Thoracic aorta (tissue), 2 donors: ENCODE measurements at places on chromosomes 6 and 20. TPM values are rescaled to one million over a fixed set of nuclear protein-coding genes. Genes with fewer than 3 reads are reported as not detected.

DNA sequence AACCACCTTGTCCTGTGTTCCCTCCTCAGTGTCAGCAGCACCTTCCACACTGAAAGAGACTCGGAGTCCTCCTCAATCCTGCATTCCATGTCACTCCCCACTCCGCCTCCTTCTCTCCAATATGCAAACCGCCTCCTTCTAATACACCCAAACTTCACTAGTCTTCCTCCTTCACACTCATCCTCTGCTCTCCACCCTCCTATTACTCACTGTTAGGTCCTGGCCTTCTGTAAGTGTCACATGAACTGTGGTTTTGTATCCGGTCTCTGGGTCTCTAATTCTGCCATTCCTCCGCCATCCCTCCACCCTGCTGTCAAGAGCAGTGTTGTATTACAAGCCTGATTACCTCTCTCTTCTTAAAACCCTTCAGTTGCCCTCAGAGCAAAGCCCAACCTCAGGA is 200.5 kb upstream of the CDYL start:
- no peak for DNase-seq

DNA sequence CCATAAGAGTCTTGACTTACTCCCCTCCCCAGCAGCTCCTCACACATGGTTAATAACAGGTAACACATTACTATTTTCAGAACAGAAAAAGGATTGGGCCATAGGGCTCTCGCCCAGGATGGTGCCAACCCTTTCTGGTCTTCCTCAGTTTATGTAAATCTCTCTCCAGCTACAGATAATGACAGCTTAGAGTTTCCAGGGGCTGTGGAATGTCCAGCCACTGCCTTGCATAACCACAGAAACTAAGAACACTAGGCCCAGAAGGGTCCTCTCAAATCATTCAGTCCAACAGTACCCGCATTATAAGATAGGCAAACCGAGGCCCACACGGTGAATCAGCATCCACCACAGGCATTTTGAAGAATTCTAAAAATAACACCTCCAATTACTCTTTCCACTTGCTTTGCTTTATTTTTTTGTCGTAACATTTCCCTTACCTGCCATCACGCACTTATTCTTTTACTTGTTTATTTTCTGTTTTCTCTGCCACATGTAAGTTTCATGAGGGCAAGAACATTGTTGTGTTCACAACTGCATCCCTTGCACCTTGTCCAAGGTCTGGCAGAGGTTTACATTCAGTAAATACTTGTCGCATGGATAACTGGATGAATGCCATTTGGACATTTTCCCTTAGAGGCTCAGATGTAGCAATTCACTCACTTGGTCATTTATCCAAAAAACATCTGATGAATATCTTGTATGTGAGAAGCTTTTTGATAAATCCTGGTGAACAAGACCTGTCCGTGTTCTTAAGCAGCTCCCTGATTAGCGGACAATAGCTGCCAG is 6.4 kb upstream of the SDC4 start:
- DNase-seq, result no peak

DNA sequence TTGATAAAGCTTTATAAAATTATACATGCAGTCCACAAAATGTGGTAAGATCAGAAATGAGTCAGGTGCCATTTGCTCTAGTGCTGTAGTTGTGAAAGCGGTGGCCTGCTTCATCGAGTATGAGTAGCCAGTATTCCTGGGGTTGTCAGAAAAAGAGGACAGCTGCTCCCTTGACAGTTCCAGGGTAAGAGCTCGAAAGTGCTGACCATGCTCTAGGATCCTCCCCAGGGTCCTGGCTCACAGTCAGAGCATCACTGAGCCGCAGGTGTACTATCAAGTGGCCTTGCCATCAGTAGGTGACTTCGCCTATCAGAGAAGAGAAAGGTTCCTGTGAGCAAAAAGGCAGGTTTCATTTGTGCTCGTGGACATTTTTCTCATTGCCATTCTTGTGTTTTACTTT is 3.6 kb downstream of the BTBD3 start:
- no peak for DNase-seq

- DNase-seq, result no peak
These were observed 43.1 kb upstream of the IL20RA start for GRCh38 chr6:137087902-137088301.

GRCh38 chr6:138161338-138162110 is at the start of gene ARFGEF3:
Gene ARFGEF3, plus strand, starts transcription at chr6:138161939. Its CDS starts 148 bp downstream, at chr6:138162087.
- DNase-seq, result no peak

DNA sequence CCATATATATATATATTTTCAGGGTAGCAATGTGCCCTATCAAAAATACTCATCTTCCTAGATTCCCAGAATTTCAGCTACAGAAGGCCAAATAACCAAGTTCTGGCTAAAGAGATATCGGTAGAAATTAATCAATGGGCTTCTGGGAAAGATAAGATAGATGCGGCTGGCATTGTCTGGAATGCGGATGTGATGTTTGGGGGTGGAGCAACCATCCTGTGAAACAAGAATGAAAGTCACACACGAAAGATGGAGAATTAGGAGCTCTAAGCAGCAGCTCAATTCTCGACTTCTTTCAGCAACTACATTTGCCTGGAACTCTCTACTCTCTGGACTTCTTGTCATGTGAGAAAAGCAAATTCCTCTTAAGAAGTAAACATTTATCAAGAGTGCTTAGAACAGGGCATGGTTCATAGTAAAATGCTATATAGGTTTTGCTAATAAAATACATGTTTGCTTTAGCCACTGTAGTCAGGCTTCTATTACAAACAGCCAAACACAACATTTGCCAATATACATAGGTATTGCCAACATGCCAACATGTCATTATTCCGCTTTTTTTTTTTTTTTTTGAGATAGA is 90.8 kb downstream of the CLIC5 start:
- no peak for DNase-seq

- no peak for DNase-seq
These were observed 275.9 kb upstream of the PRND start for GRCh38 chr20:4445784-4446183.

DNA sequence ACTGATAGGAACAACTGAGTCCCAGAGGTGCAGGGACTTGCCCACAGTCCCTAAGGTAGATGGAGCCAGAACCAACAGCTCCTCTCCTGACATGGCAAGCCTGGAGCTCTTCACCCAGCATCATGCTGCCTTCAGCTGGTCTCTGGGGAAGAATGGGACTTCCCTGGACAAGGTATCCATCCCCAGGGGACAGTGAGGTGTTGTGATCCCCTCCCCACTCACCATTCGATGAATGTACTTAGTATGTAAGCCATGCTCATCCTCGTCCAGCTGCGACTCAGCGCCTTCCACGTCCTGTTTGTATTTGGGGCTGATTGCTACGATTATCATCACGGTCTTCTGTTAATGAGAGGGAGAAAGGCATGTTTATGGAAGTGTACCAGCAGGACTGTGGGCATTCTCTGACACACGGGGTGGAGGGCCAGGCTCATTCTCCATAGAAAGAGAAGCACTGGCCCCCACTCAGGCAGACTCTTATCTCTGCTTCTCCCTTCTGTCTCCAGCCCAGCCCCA is 39.4 kb downstream of the TRAF3IP2 start:
- no peak for DNase-seq

- DNase-seq, result no peak
These were observed 1133.5 kb upstream of the MAP3K7 start for GRCh38 chr6:91720324-91720723.

GRCh38 chr20:61125546-61126180 is 126.4 kb upstream of the CDH4 start:
- no peak for DNase-seq

- no peak for DNase-seq
These were observed 101.2 kb upstream of the CITED2 start for GRCh38 chr6:139475646-139476045.

GRCh38 chr6:90362318-90362717 is 65.7 kb upstream of the BACH2 start:
- no peak for DNase-seq

- DNase-seq, result no peak
These were observed 46.4 kb downstream of the FOXF2 start for GRCh38 chr6:1435806-1436205.

DNA sequence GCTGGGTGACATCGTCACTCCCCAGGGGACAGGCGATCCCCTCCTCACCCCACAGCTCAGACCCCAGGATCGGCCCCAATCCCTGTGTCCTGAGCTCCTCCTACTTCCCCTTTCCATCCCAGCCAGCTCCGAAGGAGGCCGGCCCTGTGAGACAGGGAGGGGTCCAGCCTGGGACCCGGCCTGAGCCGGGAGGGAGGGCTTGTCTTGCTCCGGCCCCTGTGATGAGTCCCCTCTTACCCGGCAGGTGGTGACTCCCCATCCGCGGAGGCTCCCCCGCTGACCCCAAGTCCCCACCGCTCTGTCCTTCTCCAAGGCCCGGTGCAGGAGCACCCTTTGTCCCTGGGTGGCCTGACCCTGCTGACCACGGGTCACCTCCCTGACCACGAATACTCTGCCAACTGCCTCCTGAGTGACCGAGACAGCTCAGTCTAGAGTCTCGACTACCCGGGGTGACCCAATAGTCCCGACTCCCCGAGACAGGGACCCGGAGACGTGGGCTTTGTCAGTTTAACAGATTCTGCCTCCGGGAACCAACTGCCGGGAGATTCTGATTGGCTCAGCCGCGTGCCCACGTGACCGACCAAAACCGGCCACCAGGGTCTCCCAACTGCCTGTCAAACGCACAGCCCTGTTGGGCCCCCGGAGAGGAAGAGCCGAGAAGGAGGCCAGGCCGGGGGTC is 187.4 kb upstream of the PROKR2 start:
- peak; percentile 9 for DNase-seq

DNA sequence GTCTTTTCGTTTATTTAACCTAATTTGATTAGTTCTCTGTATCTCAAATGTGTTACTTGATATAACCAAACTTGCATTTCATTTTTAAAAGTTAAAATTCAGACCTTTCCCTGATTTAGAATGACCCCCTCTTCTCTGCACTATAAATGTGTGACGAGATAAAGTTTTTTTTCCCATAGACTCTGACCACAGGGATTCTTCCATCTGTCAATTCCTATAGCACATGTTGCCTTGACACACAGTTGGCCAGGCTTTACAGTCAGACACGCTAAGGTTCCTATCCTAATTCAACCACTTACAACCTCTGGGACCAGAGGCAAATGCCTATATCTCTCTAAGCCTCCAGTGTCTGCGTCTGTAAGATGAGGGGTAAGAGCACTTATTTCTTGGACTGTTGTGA is 40.6 kb downstream of the KCNS1 start:
- DNase-seq, result no peak

- DNase-seq, result no peak
These were observed 87.5 kb downstream of the ANKRD60 start for GRCh38 chr20:58140787-58141425.

DNA sequence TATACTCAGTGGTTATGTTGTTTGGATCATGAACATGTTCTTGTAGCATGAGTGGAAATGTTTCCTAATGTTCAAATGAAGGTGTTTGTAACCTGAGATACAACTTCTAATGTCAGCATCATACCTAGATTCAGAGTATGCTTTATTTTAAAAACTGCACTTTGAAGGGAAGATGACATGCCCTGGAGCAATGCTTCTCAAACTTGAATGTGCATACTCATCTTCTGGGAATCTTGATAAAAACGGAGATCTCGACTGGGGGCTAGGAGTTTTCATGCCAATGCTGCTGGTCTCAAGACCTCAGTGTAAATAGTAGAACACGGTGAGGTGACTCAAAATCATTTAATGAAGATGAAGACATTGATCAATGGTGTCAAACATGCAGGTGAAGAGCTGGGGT is 440.0 kb upstream of the NOX3 start:
- DNase-seq, result no peak

- DNase-seq, result no peak
These were observed 86.3 kb upstream of the CARMIL1 start for GRCh38 chr6:25192590-25193459.

DNA sequence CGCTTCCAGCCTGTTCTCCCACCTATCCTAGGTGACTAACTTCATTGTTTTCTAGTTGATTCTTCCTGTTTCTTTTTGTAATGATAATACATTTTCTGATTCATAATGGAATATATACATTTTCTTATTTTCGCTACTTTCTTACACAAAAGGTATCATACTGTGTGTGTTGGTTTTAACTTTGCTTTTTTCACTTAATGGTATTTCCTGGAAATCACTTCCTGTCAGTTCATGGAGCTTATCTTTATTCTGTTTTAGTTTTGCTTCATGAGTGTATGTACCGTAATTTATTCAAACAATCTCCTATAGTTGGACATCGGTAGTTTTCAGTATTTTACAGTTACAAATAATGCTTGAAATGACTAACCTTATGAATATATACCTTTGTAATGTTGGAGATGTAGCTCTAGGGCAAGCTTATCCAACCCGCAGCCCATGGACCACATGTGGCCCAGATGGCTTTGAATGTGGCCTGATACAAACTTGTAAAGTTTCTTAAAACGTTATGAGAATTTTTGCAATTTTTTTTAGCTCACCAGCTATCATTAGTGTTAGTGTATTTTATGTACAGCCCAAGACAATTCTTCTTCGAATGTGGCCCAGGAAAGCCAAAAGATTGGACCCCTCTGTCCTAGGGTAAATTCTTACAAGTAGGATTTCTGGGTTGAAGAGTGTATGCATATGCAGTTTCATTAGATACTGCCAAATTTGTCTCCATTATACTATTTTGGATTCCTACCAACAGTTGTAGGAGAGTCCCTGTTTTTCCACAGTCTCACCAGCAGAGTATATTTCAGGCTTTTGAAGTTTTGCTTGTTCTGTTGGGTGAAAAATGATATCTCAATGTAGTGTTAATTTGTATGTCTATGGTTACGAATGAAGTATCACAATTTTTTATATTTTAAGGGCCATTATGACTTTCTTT is 16.7 kb downstream of the TRMT11 start:
- no peak for DNase-seq

DNA sequence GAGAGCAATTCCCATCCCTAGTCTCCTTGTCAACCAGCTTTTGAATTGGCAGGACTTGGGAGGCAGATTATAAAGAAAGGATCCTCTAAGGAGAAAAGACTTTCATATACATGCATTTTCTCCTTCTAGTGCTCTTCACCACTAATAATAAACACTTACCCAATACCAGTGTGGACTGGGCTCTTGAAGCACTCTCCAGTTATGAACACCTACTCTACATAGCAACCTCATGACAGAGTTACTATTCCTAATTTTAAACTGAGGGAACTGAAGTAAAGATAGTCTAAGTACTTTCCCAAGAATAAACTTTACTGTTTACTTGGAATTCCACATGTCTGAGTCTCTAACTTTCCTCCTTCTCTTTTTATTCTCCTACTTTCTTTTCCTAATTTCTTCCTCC is 4.8 kb downstream of the COL9A1 start:
- DNase-seq, result no peak

GRCh38 chr6:7201732-7202541 is 94.2 kb downstream of the RREB1 start:
- DNase-seq, result no peak

- no peak for DNase-seq
These were observed 972.8 kb downstream of the HACE1 start for GRCh38 chr6:103886951-103887350.

Gene BPI
- 4.1 TPM for total RNA-seq

Gene COL19A1
- 0.07 TPM for total RNA-seq

Gene AGER
- total RNA-seq, result 1.8 TPM

Gene NFKBIE
- 10.6 TPM for total RNA-seq

Gene UNC5CL
- 7.9 TPM for total RNA-seq

Gene SMLR1
- total RNA-seq, result not detected

Gene BMP6
- 4.7 TPM for total RNA-seq

Gene CST9L
- total RNA-seq, result not detected

Gene SLC17A1
- not detected for total RNA-seq

Gene MSH5
- 10.5 TPM for total RNA-seq

Gene PPIL6
- total RNA-seq, result 5.8 TPM

Gene MMP24
- 0.27 TPM for total RNA-seq

Gene THBS2
- 817 TPM for total RNA-seq
